ENCODE measurements at places on chromosomes 1 and 21.

DNA sequence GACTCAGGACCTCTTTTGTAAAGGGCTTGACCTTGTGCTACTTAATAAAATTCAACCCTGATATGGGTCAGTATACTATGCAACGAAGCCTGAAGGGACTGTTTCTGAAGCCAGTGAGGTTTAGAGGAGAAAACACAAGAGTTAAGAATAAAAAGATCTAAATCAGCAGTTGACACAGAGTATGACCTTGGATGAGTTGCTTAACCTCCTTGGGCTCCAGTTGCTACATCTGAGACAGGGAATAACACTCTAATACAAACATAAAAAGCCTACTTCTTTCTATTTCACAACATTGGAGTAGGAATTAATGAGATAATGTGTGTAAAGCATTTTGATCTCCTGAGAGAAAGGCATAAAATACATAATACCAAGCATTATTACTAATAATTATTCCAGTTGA is 882.4 kb upstream of the ADGRL2 start:
- no peak for DNase-seq

DNA sequence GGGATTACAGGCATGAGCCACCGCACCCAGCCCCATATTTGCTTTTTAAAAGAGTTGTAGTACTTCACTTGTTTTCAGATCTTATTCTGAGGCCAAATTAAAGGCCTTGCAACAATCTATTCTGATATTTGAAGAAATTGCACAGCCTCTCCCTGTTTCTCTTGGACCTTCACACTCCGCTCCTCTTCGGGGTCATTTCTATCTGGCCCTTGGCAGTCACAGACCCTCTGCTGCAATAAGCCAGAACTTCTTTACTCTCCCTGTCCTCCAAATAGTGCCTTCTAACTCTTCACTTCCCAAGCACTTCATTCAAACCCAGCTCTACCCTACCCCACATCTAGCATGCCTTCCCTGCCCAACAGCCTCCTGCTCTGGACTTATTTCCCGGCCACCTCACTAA is 110.7 kb downstream of the LAMC2 start:
- DNase-seq = no peak

- no peak for DNase-seq
Measured at GRCh38 chr1:33573661-33574060, 101.2 kb downstream of the ZSCAN20 start.

- no peak for DNase-seq
Measured at GRCh38 chr21:43337901-43338655, 88.9 kb downstream of the SIK1 start.

DNA sequence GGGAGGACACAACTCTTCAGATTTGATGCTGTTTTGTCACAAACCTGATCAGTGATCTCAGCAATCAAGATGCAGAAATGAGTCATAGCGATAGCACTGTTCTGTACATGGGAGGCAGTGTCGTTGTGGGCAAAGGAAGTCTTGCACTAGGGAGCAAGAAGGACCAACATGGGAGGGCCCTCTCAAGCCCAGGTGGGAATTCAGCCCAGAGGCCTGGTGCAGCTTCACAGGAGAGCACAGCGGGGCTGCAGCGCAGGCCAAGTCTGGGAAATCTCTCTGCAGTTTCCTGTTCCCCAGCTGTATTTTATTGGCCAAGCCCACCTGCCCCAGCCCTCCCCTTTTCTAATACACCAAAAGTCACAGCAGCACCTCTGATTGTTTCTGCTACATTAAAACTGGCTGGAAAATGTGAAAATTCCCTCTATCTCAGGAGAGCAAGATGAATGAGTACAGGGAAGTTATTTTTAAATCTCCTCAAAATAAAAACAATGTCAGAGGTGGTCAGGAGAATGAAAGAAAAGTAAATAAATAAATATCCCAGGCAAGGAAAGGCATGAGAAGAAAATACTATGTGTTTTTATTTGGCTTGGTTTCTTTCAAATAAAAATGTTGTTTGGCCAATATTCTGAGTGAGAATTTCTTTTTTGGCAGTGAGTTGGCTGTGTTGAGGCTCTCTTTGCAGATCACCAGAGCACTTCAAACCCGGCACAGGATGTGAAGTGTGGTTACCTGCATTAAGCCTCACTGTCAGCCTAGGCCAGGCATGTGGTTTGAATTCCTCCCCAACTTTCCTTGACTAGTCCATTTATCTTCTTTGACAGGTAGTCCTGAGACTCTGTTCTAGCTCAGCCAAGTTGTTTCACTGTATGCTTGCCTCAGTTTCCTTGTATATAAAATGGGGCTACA is 422.1 kb downstream of the PLPP3 start:
- no peak for DNase-seq

DNA sequence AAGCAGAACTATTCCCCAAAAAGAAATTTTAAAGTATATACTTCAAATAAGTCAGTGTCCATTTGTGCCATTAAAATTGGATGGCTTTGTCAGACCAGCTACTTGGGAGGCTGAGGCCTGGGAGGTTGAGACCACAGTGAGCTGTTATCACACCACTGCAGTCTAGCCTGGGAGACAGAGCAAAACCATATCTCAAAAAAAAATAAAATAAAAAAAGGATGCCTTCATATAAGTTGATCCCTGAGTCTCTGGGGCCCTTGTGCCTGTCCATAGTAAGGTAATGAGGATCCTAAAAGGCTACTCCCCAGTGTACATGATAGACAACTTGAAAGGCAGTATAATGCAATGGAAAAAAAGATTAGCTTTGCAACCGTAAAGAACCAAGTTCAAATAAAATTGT is 81.2 kb upstream of the BARHL2 start:
- no peak for DNase-seq

DNA sequence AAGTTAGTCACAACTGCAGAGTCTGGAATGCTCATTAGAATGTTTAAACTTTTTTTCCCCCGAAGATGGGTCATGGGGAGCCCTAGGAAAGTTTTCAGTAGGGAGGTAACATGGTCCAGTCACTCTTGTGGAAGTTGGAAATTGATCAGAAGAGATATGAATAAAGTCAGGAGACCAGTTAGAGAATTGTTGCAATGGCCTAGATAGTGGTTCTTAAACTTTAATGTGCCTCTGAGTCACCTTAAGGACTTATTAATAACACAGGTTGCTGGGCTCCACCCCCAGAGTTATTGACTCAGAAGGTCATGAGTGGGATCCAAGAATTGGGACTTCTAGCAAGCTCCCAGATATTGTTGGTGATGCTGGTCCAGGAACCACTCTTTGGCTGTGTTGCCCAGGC is 3.2 kb upstream of the TFAP2E start:
- DNase-seq = no peak

- DNase-seq = no peak
Measured at GRCh38 chr21:41799763-41800162, 32.9 kb upstream of the RIPK4 start.

DNA sequence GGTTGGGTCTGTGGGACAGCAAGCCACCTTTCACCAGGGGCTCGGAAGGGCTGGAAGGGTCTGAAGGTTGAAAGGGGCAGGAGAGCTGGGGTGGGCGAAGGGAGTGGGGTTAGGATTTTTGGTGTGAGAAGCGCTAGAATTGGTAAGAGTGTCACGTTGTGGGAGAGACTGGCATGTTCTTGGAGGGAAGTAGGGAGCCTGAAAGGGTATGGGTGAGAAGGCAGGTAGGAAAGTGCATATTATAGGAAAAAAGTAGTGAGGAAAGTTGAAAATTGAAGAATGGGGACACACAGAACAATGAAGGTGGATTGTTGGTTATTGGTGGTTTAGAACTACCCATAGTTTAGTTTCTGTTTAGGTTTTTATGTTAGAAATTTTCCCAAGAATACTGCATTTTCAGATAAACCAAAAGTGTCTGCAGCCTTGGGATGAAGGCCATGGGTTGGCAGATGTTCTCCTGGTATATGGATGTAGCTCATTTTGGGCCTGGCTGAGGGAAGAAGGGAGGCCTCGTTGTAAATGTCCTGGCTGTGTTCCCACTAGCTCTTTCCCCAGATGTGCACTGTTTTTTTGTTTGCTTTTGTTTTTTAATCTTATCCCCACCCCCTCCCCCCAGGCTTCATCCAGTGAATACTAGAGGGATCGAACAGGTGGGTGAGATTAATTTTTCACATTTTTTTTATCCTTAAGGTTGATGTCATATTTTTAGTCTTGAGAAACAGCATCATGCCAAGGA is 1.2 kb downstream of the LRRC42 start:
- DNase-seq = no peak

GRCh38 chr1:226675715-226676357 is 63.2 kb downstream of the ITPKB start:
- DNase-seq = no peak

GRCh38 chr1:198915327-198916231 is 276.7 kb downstream of the PTPRC start:
- no peak for DNase-seq

DNA sequence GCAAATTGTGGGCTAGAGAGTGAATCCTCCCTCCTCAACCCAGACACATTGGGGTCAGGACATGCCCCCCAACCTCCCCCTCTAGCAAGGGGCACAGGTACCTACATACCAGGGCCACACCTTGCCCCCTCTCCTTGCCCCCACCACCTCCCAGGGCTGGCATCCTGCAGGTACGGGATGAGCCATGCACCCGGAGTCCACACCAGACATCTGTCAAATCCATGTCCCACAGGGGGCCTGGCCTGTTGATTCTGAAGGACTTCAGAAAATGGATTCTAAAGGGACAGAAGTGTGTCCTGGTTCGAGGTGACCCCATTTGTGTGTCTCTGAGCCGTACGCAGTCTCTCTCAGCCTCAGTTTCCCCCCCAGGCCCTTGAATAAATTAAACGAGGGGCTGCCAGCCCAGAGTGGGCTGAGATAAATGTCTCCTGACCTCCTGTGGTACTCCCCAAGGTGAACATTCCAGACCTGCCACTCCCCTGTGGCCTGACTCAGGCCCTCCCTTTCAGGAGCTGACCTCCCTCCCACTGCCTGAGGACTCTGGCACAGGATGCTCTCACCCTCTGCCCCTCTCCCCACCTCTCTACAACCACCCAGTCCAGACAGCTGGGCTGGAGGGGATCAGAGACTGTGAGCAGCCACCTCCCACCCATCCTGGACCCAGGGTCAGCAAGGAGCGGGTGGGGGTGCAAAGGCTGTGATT is 94.5 kb downstream of the EPHB2 start:
- no peak for DNase-seq

DNA sequence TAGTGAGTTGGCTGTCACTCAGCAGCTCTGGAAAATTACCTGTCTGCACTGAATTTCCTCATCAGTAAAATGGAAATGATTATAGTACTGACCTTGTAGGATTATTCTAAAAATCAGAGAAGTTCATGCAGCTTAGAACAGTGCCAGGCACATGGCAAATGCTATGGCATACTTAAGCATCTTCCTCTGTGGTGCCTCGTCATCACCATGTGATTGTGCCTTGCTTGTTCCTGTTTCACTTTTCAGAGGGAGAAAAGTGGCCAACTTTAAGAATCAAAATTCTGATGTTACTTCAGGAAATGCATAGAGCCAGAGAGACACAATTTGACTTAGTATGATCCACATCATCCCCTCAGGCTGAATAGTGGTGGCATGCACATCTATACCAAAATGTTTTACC is 203.6 kb downstream of the ROR1 start:
- DNase-seq = no peak

DNA sequence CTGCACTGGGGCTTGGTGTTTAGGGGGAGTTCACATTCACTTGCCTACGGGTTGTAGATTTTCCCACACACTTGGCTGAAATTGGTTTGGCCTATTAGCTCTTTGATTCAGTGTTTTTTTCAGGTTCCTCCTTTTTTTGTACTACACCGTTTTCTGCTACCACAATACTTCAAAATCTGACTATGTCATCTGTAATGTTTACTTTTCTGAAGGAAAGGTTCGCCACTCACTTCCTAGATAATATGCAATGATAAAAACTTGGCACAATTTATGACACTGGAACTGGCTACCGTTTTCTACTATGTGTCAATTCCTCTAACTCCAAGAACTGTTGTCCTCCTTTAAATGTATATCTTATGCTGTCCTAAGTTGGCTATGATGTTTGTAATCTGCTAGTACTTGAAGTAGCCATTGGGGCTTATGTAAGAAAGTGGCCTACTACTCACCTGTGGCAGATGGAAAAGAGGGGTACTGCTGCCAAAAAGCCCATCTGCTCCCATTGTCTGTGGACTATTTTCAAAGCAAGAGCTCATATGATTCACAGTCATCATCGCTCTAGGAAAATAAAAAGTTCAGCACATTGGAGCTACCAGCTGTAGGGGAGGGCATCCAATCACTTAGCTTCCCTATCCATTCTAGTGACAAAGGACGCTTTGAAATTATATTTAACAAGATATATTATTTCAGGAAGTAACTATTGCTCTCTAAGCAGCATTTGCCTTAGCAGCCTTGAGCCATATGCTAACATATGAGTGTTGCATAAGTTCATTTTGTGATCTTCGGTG is 42.4 kb upstream of the BACH1 start:
- DNase-seq = peak; percentile 52

DNA sequence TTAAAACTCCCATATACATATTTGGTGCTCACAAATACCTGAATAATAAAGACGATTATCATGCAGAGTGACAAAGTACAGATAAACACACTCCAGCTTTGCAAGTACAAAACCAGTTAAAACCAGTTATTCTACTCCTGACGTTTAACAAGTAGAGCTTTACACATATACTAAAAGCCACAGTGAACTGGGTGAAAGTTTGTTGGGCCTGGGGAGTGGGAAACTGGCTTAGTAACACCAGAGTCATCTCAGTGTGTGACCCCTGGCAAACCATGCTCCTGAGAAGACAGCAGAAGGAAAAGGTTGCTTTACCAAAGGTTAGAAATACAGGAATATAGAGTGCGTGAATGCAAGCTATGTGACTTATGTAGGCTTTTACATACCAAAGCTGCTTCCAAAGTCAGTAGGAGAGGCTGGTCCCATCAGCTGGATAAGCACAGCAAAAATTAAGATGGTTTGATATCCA is 148.1 kb downstream of the NRIP1 start:
- DNase-seq = no peak

DNA sequence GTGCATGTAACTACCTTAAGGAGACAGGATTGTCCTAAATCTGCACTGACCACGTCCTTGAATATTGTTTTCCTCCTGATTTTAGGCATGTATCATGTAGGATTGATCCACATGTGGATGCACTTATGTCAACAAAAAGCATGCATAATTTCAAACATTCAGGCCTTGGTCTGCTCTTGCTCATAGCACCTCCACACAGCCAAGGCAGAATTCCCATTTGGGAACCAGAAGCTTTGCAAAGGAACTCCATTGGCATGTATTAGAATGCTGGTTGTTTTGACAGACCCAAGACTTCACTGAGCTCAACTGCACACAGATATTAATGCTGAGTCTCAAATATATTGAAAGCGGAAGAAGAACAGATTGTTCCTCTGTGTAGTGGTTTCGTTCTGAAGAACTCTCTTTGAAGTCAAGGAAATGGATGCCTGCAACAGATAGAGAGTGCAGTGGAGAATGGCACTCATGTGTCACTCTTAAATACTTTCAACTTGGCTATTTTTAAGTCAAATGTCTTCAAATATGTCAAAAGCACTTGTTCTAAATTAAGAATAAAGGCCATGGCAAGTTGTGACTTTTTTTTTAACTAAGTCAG is 387.6 kb downstream of the LTN1 start:
- DNase-seq = no peak

Measured in DMS153 (cell line).